ENCODE measurements at places on chromosomes 6 and 20. TPM values are rescaled to one million over a fixed set of nuclear protein-coding genes. Genes with fewer than 3 reads are reported as not detected.

- ATAC-seq: peak; percentile 99
These were observed 22.5 kb downstream of the KLHL32 start for GRCh38 chr6:96947055-96947454.

GRCh38 chr20:64093013-64093503 is 8.9 kb upstream of the LKAAEAR1 start:
- ATAC-seq: no peak

The RNF144B gene
- total RNA-seq: 0.93 TPM

The CST1 gene
- not detected for total RNA-seq

The GUCA1A gene
- 0.22 TPM for total RNA-seq

DNA sequence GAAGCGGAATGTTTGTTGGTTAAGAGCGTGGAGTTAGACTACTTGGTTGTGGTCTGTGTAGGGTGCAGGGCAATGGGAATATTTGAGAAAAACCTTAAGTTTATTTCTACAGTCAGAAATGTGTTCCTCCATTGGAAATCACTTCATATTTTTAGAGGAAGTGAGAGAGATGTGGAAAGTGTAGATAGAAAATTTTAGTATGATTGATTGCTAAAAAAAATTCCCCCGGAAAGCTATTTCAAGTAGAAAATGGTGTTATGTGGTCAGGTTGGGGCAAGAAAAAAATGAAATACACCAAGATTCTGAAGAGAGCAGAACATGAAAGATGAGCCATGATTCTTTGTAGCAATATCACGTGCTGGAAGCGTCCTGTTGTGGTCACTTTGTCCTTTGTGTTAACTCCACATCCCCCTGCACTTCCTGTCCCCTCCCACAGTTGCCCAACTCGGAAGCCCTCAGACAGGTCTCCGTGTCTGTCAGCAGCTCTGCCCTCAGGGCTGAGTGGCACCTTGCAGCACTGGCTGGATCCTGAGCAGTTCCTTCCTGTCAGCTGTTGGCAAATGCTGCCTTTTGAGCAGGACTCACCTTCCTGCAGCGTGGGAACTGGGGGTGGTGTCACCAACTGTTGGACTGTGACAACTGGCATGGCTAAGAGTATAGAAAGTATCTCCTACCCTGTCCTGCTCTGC is 137.5 kb upstream of the SLC24A3 start:
- ATAC-seq: no peak

GRCh38 chr6:20115246-20115980 is 96.9 kb downstream of the MBOAT1 start:
- no peak for ATAC-seq

GRCh38 chr20:32487381-32487780 is 97.8 kb downstream of the NOL4L start:
- ATAC-seq: no peak

The C6orf132 gene
- 0.29 TPM for total RNA-seq

DNA sequence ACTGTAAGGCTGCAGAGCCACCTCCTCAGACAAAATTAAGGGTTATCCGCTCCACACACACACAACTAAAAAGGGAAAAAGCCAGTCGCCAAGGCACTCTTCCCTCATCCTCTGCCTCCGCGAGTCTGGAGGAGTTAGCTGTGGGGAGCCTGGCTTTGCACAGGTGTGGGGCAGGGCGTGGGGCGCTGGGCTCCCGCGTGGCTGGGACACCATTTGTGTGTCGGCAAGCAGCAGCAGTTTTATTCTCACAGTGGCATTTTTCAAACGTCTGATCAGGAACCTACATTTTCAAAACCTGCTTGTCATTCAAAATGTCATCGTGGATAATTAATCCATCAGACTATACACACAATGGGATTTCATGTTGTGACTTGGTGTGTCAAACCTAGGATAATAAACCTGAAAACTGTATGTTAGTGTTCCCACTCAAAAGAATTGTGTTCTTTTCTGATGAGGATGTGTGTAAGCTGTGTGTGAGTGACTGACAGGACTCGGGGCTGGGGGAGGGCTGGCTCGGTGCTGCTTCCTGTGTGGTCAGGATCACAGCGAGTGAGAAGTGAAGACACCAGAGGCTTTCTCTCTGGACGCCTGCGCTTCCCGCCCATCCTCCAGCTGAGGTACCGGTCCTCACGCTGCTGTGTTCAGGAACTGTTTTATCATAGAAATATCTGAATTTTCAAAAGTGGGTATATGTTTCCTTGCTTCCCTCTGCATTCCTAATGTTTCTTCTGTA is 83.1 kb downstream of the IRF4 start:
- peak; percentile 97 for ATAC-seq

The HLA-G gene
- 2.5 TPM for total RNA-seq

The CLVS2 gene
- not detected for total RNA-seq

DNA sequence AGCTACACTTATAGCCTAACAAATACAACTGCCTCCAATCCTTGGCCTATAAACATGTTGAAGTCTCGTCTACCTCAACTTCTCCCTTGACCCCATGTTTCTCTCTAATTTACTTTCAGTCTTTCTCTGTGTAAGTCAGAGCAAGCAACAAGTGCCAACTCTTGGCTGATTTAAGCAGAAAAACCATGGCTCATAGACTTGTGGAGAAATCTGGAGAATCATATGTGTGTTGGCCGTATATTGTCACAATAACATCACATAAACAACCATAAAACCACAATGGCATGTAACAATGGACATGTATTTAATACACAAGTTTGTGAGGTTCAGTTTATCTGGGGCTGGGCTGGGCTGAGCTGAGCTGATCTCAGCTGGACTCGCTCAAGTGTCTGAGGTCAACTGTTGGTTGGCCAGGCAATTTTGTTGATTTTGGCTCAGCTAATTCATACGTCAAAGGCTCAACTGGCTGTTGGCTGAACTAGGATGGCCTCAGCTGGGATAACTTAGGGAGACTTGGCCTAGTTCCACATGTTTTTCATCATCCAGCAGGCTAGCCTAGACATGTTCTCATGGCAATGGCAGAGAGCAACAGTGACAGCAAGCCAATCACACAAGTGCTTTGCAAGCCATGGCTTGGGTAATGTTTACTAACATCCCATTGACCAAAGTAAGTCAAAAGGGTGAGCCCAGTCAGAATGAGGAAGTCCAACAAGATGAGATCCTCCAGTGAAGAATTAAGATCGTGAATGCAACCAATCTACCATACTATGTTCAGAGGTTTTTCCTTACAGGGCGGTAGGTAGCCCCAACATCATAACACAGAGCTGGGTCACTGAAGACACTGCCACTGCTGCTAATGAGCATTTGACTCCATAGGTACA is 12.9 kb upstream of the TBC1D22B start:
- ATAC-seq: no peak

- ATAC-seq: peak; percentile 39
These were observed 4.9 kb downstream of the SCML4 start for GRCh38 chr6:107819217-107819616.

The SUMO4 gene
- 16.0 TPM for total RNA-seq

- ATAC-seq: peak; percentile 21
These were observed 130.6 kb upstream of the INSM1 start for GRCh38 chr20:20237093-20237959.

The AGER gene
- 50.2 TPM for total RNA-seq

- no peak for ATAC-seq
These were observed 713.1 kb downstream of the HDGFL1 start for GRCh38 chr6:23282252-23283021.

The PRKN gene
- 0.87 TPM for total RNA-seq

- ATAC-seq: no peak
These were observed 9.8 kb upstream of the UBE2V1 start for GRCh38 chr20:50122763-50123162.

DNA sequence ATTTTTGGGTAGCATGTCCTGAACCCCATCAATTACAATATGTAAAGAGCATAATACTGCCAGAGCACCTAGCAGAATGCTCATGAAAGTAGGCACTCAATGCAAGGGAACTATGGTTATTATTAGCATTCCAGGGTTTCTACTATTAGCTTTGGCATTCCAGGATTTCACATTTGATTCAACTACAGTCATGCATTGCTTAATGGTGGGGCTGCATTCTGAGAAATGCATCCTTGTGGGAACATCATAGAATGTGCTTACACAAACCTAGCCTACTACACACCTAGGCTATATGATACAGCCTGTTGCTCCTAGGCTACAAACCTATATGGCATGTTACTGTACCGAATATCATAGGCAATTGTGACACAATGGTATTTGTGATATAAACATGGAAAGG is 247.8 kb downstream of the CD83 start:
- ATAC-seq: no peak

The EMILIN3 gene
- not detected for total RNA-seq

DNA sequence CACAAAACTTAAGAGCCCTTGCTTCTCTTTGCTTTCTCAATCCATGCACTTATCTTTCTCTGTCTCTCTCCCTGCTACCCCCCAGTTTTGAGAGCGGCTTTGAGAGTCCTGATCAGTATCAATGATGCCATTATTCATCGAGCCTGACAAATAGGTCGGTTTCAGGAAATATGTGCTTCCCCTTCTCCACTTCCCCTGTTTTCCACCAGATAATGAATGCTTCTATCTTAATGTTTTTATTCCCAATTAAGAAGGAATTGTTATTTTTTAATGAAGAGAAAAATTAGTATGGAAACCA is 117.7 kb downstream of the KIF13A start:
- ATAC-seq: no peak

The CPXM1 gene
- total RNA-seq: 0.69 TPM

GRCh38 chr6:56934876-56935275 is 20.0 kb upstream of the BEND6 start:
- ATAC-seq: no peak

- ATAC-seq: peak; percentile 48
These were observed 33.6 kb upstream of the BTN3A2 start for GRCh38 chr6:26331218-26332073.

The HLA-DMA gene
- total RNA-seq: 53.8 TPM

The CD93 gene
- total RNA-seq: 5.4 TPM

DNA sequence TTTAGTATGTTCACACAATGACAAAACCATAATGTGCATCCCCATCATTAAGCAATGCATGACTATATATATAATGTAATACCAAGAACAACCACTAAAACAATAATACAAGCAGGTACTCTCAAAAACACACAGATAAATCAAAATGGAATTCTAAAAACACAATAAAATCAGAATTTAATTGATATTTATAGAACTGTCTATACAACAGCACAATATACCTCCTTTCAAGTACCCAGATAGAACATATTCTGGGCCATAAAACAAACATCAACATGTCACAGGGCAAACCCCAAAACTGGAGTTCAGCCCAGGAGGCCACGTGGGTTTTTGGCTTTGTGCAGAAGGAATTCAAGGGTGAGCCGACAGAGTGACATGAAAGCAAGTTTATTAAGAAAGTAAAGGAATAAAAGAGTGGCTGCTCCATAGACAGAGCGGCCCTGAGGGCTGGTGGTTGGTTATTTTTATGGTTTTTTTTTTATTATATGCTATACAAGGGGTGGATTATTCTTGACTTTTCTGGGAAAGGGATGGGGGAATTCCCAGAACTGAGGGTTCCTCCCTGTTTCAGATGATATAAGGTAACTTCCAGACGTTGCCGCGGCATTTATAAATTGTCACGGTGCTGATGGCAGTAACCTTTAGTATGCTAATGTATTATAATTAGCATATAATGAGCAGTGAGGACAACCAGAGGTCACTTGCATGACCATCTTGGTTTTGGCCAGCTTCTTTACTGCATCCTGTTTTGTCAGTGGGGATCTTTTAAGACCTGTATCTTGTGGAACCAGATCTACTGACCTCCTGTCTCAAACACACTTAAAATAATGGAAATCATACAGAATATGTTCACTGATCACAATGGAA is 5.6 kb downstream of the RAB23 start:
- no peak for ATAC-seq

- ATAC-seq: no peak
These were observed 169.4 kb upstream of the JAG1 start for GRCh38 chr20:10843146-10843711.

The GCNT2 gene
- 0.64 TPM for total RNA-seq

GRCh38 chr20:35871259-35871771 is 83.0 kb downstream of the SCAND1 start:
- no peak for ATAC-seq

- ATAC-seq: no peak
These were observed 8.5 kb downstream of the NDUFAF4 start for GRCh38 chr6:96889146-96889545.

DNA sequence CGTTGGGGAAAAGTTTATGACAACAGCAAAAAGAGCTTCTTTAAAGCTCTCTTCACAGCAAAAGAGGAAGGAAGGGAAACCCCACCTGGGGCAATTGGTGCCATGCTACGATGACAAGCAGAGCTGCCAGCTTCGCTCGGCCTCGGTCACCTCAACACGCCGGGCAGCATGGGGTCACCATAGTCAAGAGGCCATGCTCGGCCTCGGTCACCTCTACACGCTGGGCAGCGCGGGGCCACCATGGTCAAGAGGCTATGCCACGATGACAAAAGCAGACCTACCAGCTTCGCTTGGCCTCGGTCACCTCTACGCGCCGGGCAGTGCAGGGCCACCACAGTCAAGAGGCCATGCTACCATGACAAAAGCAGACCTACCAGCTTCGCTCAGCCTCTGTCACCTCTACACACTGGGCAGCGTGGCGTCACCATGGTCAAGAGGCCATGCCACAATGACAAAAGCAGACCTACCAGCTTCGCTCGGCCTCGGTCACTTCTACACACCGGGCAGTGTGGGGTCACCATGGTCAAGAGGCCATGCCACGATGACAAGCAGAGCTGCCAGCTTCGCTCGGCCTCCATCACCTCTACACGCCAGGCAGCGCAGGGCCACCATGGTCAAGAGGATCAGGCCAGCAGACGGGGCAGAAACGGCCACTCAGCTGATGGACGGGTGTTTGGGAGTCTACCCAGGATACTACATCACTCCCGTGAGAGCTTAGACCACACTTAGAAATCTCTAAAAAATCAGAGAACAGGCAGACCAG is 12.1 kb downstream of the APMAP start:
- no peak for ATAC-seq

GRCh38 chr6:56497240-56497639 is 145.4 kb downstream of the DST start:
- no peak for ATAC-seq

GRCh38 chr20:32338665-32339064 is 19.5 kb upstream of the ASXL1 start:
- no peak for ATAC-seq

- ATAC-seq: no peak
These were observed 665.1 kb downstream of the RNF144B start for GRCh38 chr6:19052219-19052618.

The SCGN gene
- not detected for total RNA-seq

DNA sequence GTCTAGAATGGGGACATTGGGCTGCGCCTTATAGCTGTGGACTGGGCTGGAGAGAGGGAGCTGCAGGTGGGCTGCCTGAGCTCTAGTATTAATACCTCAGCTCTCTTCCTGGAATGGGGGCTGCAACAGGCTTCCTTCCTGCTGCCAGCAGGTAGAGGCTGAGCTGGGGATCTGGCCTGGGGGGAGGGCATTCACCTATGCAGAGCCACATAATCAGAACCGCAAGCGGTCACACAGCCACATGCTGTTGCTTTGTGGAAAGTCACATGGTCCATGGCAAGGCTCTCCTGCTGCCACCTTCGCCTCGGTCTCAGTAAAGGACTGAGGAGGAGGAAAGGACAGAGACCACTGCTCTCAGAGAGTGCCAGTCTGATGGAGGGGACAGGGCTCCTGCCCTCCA is 35.7 kb downstream of the ITPR3 start:
- no peak for ATAC-seq

The MBOAT1 gene
- 15.7 TPM for total RNA-seq

The PGM3 gene
- 21.3 TPM for total RNA-seq

The TMEM170B gene
- total RNA-seq: 0.69 TPM

Data from activated T-helper 17 cell treated with anti-CD3 and anti-CD28 coated beads, Interleukin-2, amount 50 U/mL, for 72 hours (primary cell).